Activated T-helper 1 cell treated with anti-CD3 and anti-CD28 coated beads, Interleukin-2, amount 50 U/mL, for 16 hours (primary cell): ENCODE measurements at places on chromosomes 2 and 18.

- DNase-seq = no peak
Measured at GRCh38 chr18:79427368-79428225, 31.9 kb downstream of the NFATC1 start.

DNA sequence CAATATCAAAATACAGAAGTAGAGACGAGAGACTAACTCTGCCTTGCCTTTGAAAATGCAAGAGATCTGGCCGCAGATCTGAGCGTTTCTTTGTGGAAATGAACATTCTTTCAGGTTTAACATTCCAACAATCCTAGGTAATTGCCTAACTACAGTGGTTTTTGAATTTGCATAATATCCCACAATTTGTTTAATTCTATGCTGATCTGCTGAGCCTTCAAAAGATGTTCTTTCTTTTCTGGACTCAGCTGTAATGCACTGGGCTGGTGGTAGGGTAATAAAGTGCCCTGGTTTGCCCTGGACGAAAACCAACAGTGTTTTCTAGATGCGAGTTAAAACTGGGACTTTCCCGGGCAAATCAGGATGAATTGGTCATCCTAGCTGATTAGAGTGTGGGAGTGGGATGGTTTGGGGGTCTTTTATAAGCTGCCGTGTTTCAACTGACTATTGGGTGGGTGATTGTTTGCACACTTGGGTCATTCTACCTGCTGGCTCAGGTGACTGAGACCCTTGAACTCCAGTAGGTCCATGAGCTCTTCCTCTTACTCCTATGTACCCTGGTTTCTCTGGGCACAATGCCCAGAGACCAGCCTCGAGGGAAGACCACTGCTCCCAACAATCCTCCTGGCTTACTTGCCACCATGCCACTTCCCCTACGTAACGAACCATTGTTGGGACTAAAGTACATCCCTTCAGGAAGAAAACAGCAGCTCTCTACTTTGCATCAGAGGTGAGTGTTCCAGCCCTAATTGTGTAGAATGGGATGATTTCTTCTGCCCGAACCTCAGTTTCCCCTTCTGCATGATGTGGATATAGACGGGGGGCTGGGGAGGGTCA, 3.4 kb upstream of the PAX8 start:
- DNase-seq = no peak

DNA sequence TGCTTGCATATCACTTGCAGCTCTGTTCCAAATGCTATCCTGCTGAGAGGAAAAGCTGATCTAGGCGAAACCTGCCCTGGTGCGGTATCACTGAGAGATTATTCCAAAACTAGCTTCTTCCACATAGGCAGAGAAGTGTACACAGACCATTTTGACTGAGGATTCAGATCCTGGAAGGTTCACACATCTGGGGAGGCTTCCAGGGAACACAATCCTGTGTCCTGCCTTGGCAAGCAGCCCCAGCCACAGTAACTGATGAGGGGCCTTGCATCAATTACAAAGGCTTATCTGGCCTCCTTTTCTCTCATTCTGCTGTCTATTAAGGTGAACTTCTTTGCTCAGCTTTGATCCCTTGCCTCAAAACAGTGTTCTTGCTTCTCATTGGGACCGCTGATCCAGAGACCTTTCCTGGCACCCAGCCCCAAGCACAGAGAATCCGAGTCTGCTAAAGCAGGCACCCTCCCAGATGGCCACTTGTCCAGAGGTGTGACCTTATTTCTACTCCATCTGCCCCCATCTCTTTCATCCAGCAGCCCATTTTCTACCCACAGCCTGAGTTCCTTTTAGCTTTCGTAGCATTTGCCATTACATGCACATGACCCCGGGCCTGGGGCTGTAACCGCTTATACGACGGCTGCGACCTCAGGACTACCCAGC, 52.3 kb upstream of the ZFP36L2 start:
- DNase-seq = no peak

GRCh38 chr2:60259781-60260180, 293.7 kb downstream of the BCL11A start:
- DNase-seq = no peak

- DNase-seq = no peak
Measured at GRCh38 chr2:57892920-57893319, 153.7 kb upstream of the VRK2 start.

DNA sequence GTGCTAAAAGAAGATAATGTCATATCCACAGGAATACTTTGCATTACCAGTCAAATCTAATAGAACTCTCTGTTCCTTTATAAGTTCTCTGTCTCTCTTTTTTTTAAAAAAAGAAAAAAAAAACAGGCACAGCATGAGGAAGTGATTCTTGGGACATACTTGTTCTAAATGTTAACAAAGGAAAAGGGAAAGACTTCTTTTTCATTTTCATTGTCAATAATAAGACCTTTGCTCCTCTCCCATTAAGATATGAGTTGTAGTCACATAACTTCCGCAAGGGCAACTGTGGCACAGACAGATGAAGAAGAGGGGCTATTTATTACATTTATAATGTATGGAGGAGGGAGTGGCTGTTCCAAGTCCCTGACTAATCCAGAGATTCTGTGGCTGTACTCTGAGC, 4.7 kb downstream of the CD302 start:
- no peak for DNase-seq

DNA sequence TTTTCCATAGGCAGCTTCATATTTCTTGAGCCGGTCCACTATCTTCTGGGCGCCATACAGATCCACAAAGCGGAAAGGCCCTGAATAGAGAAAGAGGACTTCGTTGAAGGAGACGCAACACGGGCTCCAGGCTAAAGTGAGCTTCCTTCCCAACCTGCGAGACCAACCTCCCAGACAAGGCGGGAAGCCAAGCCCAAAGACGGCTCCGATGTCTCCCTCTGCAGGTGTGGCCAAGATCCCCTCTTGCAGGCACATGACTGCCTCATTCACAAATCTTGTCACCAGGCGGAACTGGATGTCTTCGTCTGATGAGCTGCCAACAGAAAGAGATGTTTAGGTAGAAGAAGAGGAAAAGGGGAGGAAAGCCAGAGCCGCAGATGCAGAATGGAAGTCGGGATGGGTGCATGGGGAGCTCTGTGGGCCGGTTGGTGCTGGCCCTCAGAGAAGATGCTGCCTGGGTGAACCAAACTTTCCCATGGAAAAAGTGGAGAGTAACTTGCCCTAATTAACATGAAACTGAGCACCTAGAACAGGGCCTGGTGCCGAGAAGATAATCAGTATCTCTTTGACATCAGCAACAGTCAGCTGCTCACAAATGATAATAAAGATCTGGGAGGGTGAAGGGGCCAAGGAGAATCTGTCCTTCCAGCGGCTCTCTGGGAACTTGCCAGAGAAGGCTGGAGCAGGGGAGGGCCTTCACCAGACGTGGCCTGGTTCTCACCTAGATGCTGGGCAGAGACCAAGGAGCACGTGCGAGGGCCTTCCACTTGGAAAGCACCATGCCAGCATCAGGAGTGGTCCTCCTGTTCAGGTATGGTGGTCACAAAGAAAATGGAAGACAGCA, 18.6 kb downstream of the GAREM2 start:
- no peak for DNase-seq

GRCh38 chr2:184201246-184201645, 397.1 kb upstream of the ZNF804A start:
- no peak for DNase-seq

- no peak for DNase-seq
Measured at GRCh38 chr2:242054881-242055801, 185.6 kb downstream of the RTP5 start.

DNA sequence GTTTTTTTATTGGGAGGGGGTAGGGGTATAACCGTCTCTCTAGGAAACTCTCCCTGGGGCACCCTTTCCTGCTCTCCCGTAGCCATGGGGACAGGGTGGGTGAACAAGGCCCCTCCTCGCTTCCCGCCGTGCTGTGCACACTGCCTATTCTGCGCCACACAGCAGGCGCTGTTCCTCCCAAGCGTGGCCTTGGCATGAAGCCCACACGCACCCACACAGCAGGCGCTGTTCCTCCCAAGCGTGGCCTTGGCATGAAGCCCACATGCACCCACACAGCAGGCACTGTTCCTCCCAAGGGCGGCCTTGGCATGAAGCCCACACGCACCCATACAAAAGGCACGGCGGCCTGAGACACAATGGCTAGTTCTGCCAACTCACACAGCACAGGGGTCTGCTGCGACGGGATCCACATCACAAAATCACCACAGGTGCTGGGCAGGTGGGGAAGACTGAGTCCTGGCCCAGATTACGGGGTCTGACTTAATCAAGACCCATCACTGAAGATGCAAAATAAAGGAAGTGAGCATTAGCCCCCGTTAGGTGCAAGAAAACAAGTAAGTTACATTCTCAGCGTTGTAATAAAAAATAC, 46.6 kb upstream of the TPO start:
- no peak for DNase-seq

- no peak for DNase-seq
Measured at GRCh38 chr2:1925928-1926327, 181.6 kb upstream of the PXDN start.

DNA sequence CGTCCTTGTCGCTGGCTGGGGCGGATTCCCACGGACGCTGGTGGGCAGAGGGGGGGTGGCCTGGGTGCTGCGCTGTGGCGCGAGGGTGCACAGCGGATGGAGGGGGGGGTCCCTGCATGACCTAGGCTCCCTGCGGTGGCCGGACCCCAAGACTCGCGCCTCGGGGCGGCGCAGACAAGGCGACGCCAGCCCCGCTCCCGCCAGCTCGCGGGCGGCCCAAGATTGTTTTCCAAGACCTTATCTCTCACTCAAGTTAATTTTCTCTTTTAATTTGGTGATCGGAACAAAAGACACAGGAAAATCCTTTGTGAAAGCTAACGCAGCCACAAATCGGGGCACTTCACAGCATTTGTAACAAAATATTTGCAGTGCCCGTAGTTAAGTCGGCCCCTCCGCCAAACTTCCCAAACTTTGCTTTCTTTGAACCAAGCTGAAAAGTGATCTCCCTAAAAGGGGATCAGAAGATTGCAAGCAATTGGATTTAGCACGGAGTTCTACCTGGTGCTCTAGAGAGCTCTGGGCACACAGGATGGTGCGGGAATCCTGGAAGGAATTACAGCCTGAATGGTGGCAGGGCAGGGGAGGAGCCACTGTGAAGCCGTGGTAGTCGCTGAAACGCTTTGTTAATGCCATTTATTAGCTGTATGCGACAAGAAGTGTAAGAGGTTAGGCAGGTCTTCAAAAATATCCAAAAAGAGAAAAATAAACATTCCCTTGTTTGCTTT, 4.8 kb upstream of the ID2 start:
- DNase-seq = no peak

DNA sequence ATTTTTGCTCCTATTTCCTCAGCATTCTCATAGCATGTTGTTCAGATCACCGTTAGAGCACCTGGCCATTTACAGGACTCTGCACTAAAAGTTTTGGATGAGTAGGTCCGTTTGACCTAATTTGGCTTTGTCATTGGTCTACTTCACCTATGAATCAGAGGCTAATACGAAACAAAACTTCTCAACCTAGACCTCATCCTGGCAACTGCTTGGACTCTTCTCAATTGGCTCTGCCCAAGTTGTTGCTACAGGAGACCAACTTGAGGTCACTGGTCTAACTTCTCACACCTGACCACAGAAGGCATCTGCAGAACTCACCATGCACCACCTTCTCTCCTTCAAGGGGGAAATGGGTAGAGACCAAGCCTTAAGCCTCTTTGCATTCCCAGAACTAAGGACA, 663.7 kb downstream of the PLCL1 start:
- no peak for DNase-seq

DNA sequence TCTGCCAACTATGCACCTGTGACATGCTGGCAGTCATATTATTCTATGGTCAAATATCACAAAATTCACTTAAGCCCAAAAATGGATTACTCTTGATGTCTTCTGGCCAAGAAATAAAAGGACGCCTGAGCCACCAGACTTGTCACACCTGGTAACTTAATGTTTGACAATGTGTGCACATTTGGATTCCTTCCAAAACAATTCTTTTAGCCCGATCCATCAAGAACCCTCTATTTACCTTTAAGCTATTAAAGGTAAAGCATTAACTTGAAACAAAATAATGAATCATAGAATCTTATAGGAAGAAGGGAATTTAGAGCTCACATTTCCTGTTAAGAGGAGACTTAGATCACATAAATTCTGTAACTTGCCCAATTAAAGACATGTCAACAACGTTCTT, 46.5 kb upstream of the NFU1 start:
- no peak for DNase-seq

GRCh38 chr2:152336854-152337510, 2.0 kb downstream of the FMNL2 start:
- DNase-seq = no peak

GRCh38 chr2:151927501-151928221, 99.4 kb upstream of the ARL5A start:
- DNase-seq = no peak

DNA sequence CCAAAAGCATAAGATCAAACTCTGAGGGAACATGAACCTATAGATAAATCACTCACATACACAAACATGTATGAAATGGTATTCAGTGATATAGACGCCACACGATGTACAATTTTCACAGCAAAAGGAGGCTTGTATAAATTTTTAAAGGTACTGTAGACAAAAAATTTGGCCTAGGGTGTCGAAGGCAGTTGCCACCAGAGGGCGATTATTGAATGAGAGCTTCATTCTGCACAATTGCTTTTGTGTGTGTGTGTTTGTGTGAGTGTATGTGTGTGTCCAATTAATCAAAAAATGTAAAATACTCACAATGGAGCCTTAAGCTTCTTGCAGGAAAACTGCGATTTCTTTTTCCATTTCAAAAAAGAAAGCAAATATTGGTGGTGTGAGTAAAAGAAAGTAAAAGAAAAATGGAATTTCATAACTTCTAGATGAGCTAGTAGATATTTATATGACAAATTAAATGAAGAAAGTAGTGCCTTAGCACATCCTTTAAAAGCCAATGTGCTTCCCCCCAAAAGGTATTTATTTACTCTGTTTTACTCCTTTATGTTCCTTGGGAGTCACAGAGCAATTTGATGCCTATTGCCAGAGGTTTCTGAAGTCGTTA, 800.1 kb downstream of the SATB2 start:
- no peak for DNase-seq

DNA sequence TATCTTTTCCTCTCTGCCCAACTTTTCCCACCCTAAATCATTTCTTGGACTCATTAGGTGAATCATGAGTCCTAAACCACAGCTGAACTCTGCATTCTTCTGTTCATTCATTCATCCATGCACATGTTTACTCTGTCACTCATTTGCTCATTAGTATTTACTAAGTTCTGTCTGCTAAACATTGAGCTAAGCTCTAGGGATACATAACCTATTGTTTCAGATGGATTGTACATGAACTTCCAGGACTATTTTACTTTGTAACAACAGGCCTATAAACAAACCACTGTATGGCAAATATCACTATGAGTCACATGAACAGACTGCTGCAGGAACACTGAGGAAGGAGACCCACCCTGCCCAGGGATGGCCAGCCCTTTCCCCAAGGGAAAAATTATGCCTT, 14.6 kb upstream of the DYNC2LI1 start:
- no peak for DNase-seq

GRCh38 chr2:45904946-45905631, 253.6 kb downstream of the PRKCE start:
- no peak for DNase-seq

GRCh38 chr18:75041586-75041985, 167.4 kb downstream of the PTGR3 start:
- DNase-seq = no peak

DNA sequence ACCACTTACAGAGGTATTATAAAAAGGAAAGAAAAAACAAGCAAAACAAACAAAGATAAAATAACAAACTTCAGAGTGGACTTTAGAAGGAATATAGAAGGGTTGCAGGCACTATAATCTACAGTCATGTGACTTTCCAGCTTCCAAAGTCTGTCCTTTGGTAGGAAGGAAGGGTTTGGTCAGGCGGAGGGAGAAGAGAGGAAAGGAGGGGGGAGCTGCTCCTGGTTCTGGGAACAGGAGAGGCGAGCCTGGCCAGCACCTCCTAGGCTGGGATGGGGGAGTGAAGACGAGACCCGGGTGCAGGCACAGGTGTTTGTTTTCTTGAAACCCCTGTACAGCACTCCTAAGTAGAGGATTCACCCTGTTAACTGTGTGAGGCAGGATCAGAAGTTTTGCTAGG, 53.8 kb upstream of the GATA6 start:
- no peak for DNase-seq
